Stimulated activated CD8-positive, alpha-beta memory T cell treated with anti-CD3 and anti-CD28 coated beads, Interleukin-4, amount 100 ng/mL, for 1 hour (primary cell): ENCODE measurements at places on chromosomes 6 and 20.
A peak's percentile ranks its signal among the peaks of the same experiment; 100 is the strongest.

GRCh38 chr6:170270984-170271593 is 19.8 kb downstream of the DLL1 start:
- no peak for DNase-seq

GRCh38 chr6:44294832-44295791 is 18.0 kb downstream of the AARS2 start:
- no peak for DNase-seq

- peak; percentile 15 for DNase-seq
Measured at GRCh38 chr6:17015551-17016381, 86.1 kb upstream of the STMND1 start.

GRCh38 chr20:39800548-39800947 is 838.4 kb downstream of the DHX35 start:
- DNase-seq, result no peak

DNA sequence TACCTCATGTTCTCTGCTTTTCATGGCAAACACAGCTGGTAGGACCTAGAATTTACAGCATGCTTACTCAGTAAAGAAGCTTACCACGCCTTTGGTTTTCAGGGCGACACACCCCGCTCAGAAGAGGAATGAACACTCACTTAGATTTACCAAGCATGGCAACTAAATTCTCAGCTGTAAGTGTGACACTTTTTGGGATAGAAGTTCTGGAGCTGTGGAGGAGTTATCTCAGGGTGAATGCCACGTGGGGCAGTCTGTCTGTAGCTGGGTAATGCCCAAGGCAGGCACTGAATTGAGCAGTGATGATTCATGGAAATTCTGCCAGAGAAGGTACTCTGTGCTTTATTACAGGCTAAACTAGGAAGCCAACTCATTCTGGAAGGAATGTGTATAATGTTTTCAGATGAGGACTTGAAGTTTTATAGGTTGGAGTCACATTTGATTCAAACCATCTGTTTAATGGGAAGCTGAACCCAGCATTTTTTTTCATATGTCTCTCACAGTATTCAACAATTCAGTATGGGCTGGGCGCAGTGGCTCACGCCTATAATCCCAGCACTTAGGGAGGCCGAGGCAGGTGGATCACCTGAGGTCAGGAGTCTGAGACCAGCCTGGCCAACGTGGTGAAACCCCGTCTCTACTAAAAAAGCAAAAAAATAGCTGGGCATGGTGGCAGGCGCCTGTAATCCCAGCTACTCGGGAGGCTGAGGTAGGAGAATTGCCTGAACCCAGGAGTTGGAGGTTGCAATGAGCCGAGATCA is 3.5 kb upstream of the PRIM2 start:
- no peak for DNase-seq

DNA sequence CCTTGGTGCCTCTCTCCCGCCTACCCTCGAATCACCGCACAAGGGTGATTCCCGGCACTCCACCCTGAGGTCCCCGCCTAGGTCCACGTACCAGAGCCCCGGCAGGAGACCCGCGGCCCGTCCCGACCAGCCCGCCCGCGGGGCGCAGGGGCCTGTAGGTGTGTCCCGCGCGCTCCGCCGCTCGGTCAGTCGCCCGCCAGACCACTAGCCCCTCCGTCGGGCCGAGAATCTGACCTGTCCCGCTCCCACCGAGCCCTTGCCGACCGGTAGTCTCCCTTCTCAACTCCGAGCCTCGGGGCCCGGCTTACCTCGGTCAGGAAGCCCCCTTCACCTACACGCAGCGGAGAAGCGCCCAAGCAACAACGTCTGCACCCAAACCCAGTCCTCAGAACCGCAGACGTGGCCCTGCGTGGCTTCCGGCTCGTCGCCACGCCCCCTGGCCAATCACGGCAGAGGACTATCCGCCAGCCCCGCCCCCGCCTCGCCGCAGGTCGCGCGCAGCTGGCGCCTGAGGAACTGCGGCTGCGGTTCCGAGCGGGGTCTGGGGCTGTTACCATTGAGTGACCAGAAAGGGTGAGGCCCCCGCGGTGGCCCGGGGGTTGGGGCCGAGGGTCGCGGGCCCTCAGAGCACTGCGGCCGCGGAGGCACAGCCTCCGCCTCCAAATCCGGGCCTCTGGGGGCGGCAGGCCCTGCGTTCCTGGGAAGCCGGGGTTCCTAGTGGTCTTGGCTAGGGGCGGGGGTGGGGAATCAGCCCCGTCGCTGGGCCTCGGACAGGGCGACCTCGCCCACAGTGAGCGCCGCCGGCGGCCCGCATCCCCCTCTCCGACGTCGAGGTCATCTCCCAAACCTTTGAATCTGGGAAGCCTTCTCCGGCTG is at the start of the genes PGM3 and RWDD2A:
Gene PGM3, minus strand, starts transcription at position 395 of the 876 bp plus-strand sequence. CDS start 2,253 bp downstream, outside the sequence.
Gene RWDD2A, plus strand, starts transcription at position 487 of the 876 bp plus-strand sequence. CDS start 1,095 bp downstream, outside the sequence.
- peak; percentile 74 for DNase-seq

GRCh38 chr6:32840604-32841246 is 2.2 kb upstream of the TAP2 start:
- no peak for DNase-seq
